Activated CD4-positive, alpha-beta memory T cell treated with anti-CD3 and anti-CD28 coated beads, Interleukin-2, amount 10 ng/mL, durations not matched to agents 7 days and 5 days (primary cell): ENCODE measurements at places on chromosomes 1 and 21. TPM values are rescaled to one million over a fixed set of nuclear protein-coding genes. Genes with fewer than 3 reads are reported as not detected.

The HAO2 gene
- total RNA-seq = not detected

DNA sequence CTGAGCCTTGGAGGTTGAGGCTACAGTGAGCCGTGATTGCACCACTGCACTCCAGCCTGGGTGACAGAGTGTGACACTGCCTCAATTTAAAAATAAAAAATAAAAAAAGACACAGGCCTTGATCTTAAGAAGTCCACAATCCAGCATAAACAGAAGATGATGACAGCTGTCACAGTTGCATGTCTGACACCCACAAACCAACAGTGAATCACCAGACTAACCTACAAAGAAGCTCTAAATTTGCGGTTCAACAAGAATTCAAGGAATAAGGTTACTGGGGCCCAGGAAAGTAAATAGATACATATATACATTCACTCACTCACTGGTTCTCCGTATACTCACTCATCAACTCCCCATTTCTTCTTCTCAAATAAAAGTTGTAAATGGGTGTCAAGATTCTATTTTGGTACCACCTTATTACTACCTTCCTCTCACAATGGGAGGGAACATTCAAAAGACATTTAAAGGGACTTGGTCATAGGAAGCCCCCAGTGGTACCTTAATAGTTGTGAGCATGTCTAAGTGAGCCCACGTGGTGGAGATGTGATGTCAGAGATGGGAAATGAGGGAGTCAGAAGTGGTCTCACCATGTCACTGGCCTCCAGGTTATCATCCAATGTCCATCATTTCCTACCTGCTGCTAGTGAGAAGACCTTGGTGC, 66.9 kb upstream of the PRDX6 start:
- peak overlapping the region; percentile 40 for H3K27ac ChIP-seq
- H3K4me3 ChIP-seq = no peak overlapping the region
- H3K27me3 ChIP-seq = no peaks in the 10 kb centered on the region
- DNase-seq = no peak
- H3K4me1 ChIP-seq = peaks cover 35% of the 10 kb centered on the region

GRCh38 chr21:41589131-41589530, 81.2 kb upstream of the TMPRSS2 start:
- H3K27ac ChIP-seq = no peak overlapping the region
- no peak for DNase-seq
- H3K27me3 ChIP-seq = no peaks in the 10 kb centered on the region
- H3K4me1 ChIP-seq = no peaks in the 10 kb centered on the region
- H3K36me3 ChIP-seq = no peaks in the 10 kb centered on the region
- H3K4me3 ChIP-seq = no peak overlapping the region

GRCh38 chr1:186657481-186657880, 22.7 kb downstream of the PTGS2 start:
- H3K27ac ChIP-seq = no peak overlapping the region
- H3K4me1 ChIP-seq = no peaks in the 10 kb centered on the region
- H3K36me3 ChIP-seq = no peaks in the 10 kb centered on the region
- H3K27me3 ChIP-seq = no peaks in the 10 kb centered on the region
- H3K4me3 ChIP-seq = no peak overlapping the region
- no peak for DNase-seq

GRCh38 chr1:204321665-204322064, 38.1 kb downstream of the PLEKHA6 start:
- no peak overlapping the region for H3K27ac ChIP-seq
- no peak for DNase-seq
- no peaks in the 10 kb centered on the region for H3K27me3 ChIP-seq
- H3K36me3 ChIP-seq = no peaks in the 10 kb centered on the region

- no peaks in the 10 kb centered on the region for H3K27me3 ChIP-seq
- no peak for DNase-seq
- no peaks in the 10 kb centered on the region for H3K36me3 ChIP-seq
- no peak overlapping the region for H3K27ac ChIP-seq
- H3K4me1 ChIP-seq = no peaks in the 10 kb centered on the region
- H3K4me3 ChIP-seq = no peak overlapping the region
Observed at GRCh38 chr1:37158113-37158749, 123.9 kb upstream of the GRIK3 start.

GRCh38 chr21:30710499-30710898, 8.1 kb downstream of the KRTAP21-3 start:
- no peak overlapping the region for H3K4me3 ChIP-seq
- no peaks in the 10 kb centered on the region for H3K27me3 ChIP-seq
- no peaks in the 10 kb centered on the region for H3K4me1 ChIP-seq
- no peak overlapping the region for H3K27ac ChIP-seq

DNA sequence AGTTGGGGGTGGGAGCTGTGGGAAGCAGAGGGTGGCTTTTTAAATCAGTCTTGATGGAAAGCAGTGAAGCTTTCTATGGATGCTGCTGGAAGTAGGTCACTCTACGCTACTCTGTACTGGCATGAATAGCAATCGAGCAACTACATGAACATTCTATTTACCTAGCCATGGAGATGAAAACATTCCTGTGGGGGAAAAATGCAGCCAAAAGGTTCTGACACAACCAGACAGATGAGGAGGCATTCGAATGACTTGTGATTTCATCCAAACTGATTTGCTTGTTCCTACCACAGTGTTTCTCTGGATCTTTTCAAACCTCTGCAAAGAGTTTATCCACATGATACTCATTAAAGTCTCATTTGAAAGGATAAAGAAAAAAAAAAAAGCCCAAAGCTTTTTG, 95.0 kb downstream of the ASTN1 start:
- H3K27ac ChIP-seq = no peak overlapping the region
- DNase-seq = no peak

The CSDE1 gene
- total RNA-seq = 411 TPM

GRCh38 chr1:26972390-26972789, 12.1 kb upstream of the KDF1 start:
- no peak overlapping the region for H3K4me3 ChIP-seq
- DNase-seq = no peak
- peaks cover 2% of the 10 kb centered on the region for H3K27me3 ChIP-seq
- H3K36me3 ChIP-seq = no peaks in the 10 kb centered on the region
- no peak overlapping the region for H3K27ac ChIP-seq

GRCh38 chr21:46545363-46545762, 59.5 kb downstream of the S100B start:
- no peak overlapping the region for H3K27ac ChIP-seq
- no peak for DNase-seq
- no peaks in the 10 kb centered on the region for H3K27me3 ChIP-seq
- peaks cover 47% of the 10 kb centered on the region for H3K36me3 ChIP-seq
- H3K4me1 ChIP-seq = peaks cover 19% of the 10 kb centered on the region

The DNAI4 gene
- 1.4 TPM for total RNA-seq

DNA sequence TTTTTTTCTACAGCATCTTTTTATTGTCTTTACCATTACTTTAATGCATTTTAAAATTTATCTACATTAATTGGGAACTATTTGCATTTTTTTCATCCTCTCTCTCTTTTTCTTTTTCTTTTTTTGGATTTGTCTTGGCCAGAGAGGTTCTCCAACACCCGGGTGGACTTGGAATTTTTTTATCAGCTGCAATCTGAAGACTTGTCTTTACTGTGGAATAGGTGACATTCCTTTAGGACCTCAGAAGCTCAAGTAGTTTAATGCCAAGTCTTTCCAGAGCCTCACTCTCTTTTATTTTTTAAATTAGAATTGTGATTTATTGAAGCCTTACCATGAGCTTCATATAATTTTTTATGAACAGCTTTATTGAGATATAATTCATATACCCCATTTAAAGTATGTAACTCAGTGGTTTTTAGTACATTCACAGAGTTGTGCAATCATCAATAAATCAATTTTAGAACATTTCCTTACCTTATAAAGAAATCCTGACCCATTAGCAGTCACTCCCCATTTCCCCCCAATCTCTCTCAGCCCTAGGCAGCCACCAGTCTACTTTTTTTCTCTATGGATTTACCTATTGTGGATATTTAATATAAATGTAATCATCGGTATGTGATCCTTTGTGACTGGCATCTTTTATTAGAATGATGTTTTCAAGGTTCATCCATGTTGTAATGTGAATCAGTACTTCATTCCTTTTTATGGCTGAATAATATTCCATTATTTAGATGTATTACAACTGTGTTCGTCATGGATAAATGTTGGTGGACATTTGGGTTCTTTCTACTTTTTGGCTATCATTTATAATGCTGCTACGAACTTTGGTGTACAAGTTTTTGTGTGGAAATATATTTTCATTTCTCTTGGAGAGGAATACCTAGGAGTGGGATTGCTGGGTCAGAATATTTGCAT, 6.2 kb downstream of the TUFT1 start:
- DNase-seq = no peak
- no peak overlapping the region for H3K4me3 ChIP-seq
- H3K4me1 ChIP-seq = peaks cover 17% of the 10 kb centered on the region
- no peaks in the 10 kb centered on the region for H3K36me3 ChIP-seq
- no peak overlapping the region for H3K27ac ChIP-seq
